ENCODE measurements at places on chromosomes 12 and 14.

DNA sequence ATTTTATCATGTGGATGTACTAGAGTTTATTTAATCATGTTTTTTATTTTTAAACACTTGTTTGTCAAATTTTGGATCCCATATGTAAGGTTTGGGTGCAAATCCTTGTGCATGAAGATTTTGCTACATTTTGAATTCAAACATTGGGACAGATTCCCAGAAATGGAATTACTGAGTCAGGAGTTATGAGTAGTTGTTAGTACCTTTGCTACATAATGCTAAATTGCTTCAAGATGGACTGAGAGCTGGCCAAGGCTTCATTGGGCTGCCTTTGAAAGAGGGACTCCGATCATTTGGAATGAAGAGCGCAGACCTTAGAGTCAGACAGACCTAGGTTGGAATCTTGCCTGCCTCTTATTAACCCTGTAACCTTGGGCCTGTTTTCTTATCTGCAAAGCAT lies 154.9 kb upstream of the PWP1 start:
- no peak for DNase-seq

DNA sequence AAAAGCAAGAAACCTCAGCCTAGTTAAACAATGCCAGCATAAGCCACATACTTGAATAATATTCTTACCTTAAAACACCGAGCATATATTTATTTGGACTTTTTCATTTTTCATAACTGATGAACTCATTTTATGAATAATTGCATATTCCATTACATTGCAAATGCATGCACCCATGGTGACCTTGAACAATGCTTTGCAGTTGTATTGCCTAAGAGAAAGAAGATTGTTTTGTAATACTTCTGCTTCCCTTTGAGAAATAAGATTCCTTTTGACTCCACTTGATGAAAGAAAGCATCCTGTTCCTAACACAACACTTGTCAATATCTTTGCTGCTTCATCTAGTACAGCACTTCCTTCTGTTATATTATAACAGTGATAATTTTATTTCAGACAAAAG lies 1182.2 kb downstream of the FLRT2 start:
- no peak for DNase-seq

DNA sequence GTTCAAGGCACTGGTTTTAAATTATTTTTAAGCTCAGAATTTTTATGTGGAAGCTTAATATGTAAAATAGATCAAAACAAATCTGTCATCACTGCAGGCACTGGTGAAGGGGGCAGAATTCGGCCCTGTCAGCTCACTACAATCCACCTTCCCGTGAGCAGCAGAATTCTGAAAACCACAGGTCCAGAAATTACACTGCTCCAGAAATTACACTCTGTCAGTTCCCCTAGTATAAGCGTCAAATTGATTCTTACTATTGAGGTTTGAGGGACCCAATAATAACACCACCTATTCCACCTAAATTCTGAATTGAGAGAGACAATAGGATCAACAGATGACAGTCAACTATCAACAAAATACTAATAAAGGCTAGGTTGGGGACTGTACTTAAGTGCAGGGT lies 245.5 kb downstream of the PHLDA1 start:
- no peak for DNase-seq

DNA sequence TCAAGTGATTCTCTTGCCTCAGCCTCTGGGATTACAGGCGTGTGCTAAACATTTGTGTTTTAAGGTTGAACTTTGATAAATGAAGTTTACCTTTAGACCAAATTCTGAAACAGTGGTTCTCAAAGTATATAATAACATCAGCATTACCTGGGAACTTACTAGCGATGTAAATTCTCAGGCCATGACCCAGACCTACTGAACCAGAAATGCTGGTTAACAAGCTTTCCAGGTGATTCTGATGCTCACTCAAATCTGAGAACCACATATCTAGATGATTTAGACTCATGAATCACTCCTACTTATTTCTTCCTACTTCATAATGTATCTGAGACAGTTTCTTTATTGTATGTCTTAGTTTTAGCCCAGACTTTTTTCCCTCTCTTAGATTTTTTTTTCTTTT lies 43.6 kb downstream of the RAD51B start:
- no peak for DNase-seq

DNA sequence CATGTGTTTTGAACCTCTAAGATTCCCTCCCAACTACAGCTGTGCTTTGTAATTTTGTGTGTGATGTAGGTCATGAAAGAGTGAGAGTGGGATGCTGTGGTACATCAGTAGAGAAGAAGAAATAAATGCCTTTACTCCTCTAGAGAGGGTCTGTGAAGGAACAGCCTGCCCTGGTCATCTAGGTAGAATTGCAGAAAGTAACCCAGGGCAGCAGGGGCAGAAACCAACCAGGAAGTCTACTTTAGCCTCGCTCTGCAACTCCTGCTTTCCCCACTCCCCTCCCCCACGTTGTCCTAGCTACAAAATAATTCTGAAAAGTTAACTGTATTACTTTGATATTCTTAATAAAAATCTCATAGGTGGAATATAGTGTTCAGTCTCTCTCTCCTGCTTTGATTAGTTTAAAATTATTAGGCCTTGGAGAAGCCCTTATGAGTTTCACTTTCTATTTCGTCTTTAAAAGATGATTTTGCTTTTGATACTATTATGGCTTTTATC lies 7.5 kb downstream of the TBK1 start:
- no peak for DNase-seq
